CD4-positive, alpha-beta T cell treated with Interleukin-6 at 100 ng/mL for 8 hours (primary cell): ENCODE measurements at places on chromosomes 3 and 15.

GRCh38 chr3:70728311-70728710 lies 415.9 kb upstream of the MDFIC2 start:
- DNase-seq: no peak

- DNase-seq: no peak
Observed at GRCh38 chr15:58608129-58608590, 141.3 kb downstream of the ADAM10 start.

- peak; percentile 88 for DNase-seq
Observed at GRCh38 chr15:60397772-60398445, at the start of gene ANXA2. Gene ANXA2, minus strand, starts transcription at chr15:60397986. Its CDS starts 11,911 bp downstream, at chr15:60386075.

GRCh38 chr3:176766862-176767261 lies 430.4 kb downstream of the TBL1XR1 start:
- DNase-seq: no peak

GRCh38 chr15:42549032-42549491 lies 424 bp downstream of the HAUS2 start:
- peak; percentile 6 for DNase-seq

- DNase-seq: no peak
Observed at GRCh38 chr3:177647341-177647740, 450.1 kb upstream of the TBL1XR1 start.

DNA sequence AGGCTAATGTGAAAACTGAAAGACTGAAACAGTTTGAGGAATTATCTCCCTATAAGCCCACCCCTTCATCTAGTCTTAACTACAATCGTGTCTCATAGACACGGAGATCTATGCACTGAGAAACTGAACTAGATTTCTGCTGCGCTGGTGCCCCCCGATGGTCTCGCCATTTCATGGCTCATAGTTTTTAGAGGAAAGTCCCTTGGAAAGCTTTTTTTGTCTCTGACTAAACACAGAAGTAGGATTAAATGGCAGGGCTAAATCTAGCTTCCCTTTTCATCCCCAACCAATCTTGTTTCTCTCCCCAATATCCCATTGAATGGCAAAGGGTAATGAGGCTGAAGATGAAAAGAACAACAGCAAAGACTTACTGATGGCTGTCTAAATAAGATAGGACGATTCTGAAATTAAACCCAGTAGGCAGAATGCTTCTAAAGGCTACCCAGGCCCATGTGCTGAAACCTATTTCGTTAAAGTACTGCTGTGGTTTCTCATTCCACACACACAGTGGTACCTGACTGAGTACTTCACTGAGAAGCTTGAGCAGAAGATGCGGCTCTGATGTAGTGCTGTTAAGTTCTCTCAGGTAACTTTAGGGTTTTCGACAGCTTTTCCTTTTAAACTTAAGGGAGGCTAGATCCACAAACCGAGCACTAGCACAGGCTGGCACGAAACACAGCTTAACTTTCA lies 142.7 kb downstream of the GADL1 start:
- peak; percentile 36 for DNase-seq

DNA sequence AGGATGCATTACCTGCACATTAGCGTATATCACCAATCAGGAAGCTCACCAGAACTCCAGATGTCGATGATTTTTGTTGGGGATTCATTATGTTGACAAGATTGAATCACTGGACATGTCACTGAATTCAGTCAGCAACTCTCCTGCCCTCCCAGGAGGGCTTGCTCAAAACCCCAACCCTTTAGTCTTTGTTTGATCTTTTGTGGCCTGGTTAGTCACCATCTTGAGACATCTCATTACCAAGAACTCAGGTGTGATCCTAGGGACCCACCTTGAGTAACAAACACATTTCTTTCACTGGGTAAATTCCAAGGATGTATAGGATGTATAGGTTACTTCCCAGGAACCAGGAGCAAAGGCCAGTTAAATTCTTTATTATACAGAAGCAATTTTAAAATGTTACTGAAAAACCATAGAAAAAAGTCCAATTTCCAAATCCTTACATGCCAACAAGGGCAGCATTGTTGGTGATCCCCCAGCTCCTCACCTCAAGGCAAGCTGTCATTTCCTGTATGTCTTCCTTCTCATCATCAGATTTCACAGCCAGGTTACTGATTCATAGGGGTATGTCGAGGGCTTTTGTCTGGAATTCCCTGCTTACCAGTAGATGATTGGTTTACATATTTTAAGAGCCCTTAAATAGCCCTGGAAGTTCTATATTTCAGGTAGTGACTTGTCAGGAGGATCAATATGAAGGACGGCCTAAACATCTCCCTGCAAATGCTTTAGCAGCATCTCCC lies 11.7 kb downstream of the SNRPN start:
- DNase-seq: no peak

DNA sequence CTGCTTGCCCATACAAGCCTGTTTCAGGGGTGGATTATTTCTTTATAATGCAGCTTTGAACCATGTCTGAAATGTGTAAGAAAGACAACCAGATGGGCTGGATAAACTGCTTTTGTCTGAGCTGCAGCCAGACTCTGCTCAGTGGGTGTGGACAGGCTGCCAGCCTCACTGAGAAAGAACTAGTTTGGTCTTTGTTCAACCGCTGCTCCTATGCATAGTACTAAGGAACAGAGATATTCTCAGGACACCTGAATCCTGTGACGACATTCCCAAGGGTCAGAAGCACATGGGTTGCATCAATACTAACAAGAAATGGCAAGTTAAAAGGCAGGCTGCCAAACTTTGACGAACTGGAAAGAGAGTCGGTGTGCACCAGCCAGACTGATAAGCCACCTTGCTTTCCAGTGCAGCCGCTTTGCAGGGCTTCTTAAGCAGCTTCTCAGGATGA lies 57.2 kb downstream of the PLD1 start:
- DNase-seq: no peak

DNA sequence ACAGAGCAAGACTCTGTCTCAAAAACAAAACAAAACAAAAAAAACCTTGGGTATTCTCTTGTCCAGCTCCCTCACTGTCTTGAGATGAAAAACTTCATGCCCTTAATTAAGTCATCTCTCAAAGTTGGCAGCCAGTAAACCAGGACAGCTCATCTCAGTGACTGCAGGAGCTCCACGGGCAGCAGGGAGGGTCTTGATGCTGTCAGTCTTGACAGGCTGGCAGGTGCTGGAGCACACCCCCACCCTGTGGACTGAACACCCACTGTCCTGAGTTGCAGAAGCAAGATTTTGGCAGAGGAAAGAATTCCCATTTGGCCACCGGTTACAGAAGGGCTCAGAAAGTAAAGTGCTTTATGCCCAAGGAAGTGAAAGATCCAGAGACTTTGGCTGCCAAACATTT lies 8.0 kb downstream of the DNAJA4 start:
- no peak for DNase-seq

- no peak for DNase-seq
Observed at GRCh38 chr15:96183514-96183850, 147.0 kb upstream of the NR2F2 start.

DNA sequence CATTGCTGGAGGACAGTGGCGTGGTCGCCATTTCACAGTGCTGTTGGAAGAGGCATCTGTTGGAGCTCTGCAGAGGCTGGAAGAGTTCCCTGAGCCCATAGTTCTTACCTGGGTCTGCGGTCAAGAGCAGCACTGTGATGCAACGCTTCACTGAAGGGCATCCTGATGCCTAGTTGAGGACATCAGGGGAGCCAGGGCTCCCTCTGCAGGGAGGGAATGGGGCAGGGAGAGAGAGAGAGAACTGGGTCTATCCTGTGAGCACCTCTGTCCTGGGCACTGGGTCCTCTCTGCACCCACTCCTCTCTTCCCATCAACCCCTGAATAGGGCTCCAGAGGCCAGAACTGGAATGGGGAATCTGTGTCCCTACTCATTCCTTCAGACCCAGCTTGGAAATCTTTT lies 23.9 kb upstream of the MOBP start:
- no peak for DNase-seq

GRCh38 chr3:11509173-11510000 lies 134.3 kb downstream of the VGLL4 start:
- no peak for DNase-seq

GRCh38 chr3:157061265-157061664 lies 98.7 kb downstream of the CCNL1 start:
- no peak for DNase-seq

- DNase-seq: no peak
Observed at GRCh38 chr15:68206711-68207151, 1.6 kb upstream of the CALML4 start.

DNA sequence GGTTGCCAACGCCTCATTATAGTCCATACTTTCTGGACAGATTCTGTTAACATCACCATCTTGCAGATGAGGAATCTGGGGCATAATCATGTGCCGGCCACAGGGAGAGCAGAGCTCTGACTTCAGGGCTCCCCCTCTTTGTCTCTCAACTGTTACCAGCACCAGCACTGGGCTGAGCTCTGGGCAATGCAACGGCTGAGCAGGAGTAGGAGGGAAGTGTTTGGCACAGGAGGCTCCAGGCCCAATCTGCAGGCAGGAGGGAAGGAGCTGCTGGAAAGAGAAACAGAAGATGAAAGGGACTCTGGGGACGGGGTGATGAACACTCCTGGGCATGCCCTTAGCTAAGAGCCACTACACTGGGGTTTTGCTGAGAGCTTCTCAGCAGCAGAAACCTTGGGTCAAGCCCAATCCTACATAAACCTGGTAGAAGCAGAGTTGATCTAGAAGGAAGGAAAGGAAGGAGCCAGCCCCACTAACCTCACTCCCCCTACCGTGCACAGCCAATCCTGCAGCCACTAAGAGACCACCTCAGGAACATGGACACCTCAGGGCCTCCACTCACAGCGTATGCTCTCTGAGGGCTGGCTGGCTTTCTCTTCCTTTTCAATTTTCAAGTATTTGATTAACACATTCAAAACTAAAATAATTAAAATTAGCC lies 73.1 kb upstream of the SPATA12 start:
- DNase-seq: no peak

DNA sequence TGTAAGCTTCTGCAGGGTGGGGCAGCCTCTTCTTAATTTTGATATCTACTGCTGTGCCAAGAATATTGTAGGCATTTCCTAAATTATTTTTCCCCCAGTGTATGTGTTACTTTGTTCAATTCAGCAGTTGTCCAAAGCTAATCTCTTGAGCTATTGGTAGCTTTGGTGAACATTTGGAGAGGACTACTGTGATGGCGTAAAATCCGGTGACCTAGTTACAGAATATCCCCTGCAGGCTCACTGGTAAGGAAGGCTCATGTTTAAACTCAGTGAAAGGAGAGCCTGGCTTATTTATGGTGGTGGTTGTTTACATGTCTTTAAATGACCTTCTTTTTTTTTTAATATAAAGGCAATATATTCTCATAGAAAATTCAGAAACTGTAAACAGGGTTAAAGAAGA lies 105.6 kb downstream of the LPP start:
- no peak for DNase-seq

DNA sequence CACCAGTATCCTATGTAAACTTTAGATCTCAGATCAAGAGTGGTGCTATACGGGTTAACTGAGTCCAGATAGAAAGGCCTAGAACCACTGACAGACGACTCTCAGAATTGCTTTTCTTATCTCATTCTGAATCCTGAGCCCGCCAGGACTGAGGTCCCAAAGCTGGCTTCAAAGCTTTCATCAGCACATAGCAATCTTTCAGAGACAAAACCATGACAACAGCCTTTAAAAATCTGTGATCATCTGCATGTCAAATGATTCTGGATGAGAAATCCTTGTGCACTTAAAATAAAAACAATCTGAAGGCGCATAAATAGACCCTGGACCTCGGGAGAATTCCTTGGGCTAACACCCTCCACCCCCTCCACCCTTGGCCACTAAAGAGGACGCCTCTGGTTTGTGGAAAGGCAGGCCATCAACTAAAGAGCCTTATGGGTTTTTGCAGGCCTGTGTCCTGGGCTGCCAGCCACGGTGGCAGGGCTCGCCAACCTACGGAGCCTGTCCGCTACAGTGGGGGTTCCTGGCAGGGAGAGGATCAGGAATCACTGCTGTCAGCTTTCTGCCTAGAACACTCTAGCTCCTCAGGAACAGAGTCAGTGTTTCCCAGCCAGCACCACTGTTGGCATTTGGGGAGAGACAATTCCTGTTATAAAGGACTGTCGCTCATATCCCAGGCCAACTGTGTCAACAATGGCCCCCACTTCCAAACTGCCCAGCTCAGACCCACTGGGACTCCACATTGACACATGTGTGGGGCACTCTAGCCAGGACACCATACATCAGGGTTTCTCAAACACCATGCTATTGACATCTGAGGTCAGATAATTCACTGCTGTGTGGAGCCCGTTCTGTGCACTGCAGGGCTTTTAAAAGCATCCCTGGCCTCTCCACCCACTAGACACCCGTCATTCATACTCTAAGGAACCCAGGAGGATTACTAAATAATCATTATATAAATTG lies 20.2 kb downstream of the TLE3 start:
- DNase-seq: no peak

- no peak for DNase-seq
Observed at GRCh38 chr15:89837134-89837829, 22.6 kb upstream of the ANPEP start.

- DNase-seq: no peak
Observed at GRCh38 chr3:125470671-125471070, 49.3 kb downstream of the SNX4 start.

DNA sequence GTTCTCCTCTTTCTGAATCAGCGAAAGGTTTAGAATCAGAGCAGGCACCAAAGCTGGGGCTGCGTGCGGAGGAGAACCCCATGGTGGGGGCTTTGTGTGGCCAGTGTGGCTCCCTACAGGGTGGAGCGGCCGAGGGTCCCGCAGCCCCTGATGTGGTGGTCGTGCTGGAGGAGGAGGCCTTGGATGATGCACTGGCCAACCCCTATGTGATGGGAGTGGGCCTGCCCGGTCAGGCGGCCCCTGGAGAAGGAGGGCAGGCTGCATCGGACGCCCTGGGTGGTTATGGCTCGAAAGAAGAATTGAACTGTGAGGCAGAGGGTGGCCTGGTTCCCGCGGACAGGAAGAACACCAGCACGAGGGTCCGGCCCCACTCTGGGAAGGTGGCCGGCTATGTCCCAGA lies 1.4 kb downstream of the FGD5 start:
- no peak for DNase-seq

DNA sequence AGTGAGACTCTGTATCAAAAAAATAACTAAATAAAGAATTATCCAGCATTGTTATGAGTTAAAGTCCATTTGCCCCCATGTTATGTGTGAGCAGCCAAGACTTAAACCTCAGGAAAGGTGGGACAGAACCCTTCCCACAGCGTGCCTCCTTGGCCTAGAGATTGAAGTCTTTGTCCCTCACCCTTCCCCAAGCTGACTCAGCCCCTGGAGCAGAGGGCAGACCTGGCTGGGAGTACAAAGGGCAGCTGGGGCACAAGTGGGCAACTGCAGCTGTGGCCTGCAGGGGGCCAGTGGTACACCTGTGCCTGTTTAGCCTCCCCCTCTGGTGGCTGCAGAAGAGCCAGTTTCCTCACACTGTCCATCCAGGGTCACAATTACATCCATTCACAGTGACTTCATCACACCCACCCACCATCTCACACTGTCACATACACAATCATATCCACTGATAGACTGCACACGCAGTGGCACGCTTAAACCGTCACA lies 940 bp upstream of the ACY1 start:
- DNase-seq: peak; percentile 14

DNA sequence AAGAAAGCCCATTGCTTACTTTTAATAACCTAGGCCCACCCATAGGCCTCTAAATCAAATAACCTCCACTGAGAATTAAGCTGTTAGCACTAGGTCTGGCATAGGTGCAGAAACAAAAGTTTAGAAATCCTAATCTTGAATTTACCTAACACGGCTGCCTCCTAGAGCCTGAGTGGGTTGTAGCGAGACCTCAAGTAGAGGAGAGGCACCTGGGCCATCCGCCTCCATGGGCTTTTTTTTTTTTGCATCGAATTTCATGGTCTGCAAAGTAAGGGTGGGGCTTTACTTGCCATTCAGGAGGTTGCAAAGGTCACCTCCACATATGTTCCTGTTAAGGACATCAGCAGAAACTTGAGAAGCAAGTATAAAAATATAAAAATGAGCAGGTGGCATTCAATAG lies 6.6 kb upstream of the TPM1 start:
- no peak for DNase-seq
